ENCODE measurements at places on chromosomes 2 and 18.

DNA sequence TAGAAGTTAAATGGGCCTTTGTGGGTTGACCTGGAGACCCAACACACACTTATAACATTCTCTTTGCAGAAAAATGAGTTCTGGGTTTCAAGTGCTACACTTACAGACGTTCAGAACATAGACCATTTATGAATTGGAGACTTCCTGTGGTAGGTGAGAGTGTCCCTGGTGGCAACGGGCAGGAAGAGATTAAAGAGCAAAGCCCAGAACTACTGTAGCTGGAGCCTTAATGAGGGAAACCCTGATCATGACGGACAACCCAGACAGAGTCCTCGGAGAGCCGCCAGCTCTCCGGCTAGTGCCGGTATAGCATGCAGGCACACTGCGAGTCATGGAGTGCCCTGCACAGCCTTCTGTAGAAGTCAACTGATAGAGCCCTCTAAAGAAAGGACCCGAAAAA is 44.5 kb upstream of the RMDN2 start:
- no peak for DNase-seq

- no peak for DNase-seq
These were observed 151.8 kb downstream of the MBP start for GRCh38 chr18:76980663-76981395.

GRCh38 chr2:232211743-232212686 is 166.5 kb upstream of the ALPP start:
- DNase-seq: no peak

DNA sequence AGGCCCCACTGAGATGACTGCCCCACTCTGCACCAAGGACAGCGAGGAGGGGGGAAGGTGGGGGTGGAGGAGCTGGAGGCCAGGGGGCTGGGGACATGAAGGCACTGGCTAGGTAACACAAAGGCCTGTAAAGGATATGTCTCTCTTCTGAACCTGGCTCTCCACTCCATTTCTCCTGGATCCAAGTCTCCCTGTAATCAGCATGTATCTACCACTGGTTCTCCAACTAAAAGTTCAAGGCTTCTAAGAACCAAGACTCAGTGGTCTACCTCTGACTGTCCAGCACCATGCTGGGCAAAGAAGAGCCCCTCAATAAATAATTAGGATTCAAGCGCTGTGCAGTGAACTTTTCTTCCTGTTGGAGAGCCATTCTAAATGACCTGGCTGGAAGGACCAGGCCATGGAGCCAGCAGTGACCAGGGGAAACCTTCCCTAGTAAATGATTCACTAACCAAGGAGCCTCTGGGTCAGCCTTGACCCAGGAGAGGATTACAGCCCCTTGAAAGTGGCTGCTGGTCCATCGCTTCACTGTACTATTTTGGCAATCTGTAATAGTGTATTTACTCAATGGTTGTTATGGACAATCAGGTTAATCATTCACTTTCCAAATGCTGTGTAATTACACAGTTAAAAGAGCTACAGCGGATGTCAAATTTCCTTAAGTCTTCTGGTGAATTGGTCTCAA is 73.2 kb downstream of the BCL11A start:
- DNase-seq: no peak
